Heart left ventricle (tissue), 16 donors: ENCODE measurements at places on chromosomes 3 and 15. TPM values are rescaled to one million over a fixed set of nuclear protein-coding genes. Genes with fewer than 3 reads are reported as not detected.

DNA sequence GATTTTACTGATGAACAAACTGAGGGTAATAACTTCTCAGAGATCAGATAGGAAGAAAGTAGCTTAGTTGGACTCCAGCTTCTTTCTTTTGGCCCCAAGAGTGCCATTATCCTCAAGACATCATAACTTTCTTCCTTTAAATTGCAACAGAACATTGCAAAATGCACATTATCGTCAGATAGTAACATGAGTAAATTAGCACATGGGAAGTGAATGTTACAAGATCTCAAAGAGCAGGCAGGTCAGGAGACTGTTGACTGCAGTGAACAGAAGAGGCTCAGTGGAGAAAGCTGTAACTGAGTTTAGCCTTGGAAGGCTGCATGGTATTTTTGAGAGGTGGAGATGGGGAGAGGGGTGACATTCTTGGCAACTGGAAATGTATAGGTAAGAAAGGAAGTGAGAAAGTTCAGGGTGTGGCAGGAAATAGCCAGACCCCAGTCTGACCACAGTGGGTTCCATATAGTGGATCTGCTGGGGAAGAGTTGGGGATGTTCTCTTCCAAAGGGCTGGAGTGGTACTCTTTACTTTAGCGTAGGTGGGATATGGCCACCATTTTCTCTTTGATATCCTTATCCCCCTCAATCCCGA, 307.7 kb downstream of the RPLP1 start:
- DNase-seq: no peak

- no peak for DNase-seq
Measured at GRCh38 chr3:25576831-25577454, 87.8 kb downstream of the TOP2B start.

- no peak for DNase-seq
Measured at GRCh38 chr3:152455989-152456388, 187.3 kb downstream of the MBNL1 start.

Gene PLOD2
- 26.4 TPM for total RNA-seq

DNA sequence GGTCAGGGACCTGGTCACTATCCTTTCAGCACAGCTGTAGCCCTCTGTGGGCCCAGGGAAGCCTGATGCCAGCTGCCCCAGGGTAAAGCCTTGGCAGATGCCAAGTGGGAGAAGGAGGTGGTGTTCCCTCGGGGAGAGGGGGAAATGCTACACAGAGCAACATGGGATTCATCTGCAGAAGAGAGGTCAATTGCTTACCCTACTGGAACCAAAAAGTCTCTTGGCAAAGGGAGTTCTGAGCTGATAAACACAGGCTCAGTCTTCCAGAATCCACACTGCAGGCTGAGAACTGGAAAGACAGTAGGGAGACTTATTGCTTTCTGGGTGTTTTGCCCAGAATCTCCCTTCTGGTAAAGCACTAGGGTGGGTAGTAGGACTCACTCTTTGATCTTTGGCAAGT, 100.1 kb upstream of the NEO1 start:
- no peak for DNase-seq

DNA sequence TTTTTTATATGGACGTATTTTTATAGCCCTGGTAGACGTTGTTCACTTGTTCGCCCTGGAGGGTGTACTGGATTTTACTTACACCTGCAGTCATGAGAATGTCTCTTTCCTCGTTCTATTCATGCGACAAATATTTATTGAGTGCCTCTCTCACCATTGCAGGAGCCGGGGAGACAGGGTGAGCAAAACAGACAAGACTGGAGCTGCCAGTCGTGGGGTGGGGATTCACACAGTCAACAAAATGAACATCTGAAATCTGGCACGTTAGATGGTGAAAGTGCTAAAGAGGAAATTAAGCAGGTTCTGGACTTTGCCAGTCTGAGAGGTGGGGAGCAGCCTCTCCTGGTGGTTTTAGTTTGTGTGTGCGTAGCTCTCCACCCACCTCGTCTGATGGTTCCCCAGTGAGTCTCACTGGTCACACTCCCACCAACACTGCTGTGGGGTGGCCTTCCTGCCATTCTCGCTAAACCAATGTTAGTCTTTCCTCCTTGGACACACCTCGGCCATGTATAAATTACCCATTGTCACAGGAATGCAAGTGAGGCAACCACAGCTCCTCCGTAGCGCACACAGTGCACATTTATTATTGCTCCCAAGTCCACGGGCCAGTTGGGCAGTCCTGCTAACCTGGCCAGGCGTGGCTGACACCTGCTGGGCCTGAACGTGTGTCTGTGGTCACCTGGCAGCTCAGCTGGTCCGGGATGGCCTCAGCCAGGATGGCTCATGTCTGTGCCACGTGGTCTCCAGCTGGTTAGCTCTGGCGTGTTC, 31.5 kb downstream of the FBLN2 start:
- no peak for DNase-seq

GRCh38 chr3:73467211-73467610, 157.5 kb downstream of the PDZRN3 start:
- DNase-seq: no peak

- no peak for DNase-seq
Measured at GRCh38 chr15:31049682-31050615, 51.6 kb downstream of the TRPM1 start.

Gene ATP6V1A
- 21.8 TPM for total RNA-seq

DNA sequence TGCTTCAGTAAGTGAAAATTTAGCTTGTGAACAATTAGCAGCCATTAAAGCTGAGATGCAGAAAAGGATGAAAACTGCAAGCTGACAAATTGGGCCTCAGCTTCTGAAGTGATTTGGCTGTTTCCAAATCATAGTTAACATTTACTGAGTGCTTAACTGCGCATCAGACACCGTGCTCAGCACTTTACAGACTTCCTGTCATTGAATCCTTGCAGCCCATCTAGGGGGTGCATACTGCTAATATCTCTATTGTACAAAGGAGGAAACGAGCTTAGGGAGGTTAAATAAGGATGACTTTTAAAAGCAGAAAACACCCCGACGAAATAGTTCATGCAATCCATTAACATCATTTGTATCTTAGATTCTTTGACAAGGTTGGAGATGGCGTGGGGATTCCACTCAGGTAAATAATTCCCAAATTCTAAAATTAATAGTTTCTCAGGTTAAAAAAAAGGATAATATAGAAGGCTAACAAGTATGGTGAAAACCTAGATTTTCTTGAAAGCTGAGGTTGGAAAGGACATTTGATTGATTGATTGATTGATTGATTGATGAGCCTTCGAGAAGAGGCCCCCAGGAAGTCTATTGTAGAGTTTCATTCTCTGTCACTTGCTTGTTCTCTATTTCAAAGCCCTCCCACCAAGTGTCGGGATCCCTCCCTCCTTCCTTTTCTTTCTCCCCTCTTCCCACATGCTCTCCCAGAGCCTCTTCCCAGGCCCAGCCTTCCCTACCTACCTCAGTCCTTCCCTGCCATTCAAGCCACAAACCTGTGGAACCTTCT, 23.5 kb upstream of the EPHB3 start:
- no peak for DNase-seq

DNA sequence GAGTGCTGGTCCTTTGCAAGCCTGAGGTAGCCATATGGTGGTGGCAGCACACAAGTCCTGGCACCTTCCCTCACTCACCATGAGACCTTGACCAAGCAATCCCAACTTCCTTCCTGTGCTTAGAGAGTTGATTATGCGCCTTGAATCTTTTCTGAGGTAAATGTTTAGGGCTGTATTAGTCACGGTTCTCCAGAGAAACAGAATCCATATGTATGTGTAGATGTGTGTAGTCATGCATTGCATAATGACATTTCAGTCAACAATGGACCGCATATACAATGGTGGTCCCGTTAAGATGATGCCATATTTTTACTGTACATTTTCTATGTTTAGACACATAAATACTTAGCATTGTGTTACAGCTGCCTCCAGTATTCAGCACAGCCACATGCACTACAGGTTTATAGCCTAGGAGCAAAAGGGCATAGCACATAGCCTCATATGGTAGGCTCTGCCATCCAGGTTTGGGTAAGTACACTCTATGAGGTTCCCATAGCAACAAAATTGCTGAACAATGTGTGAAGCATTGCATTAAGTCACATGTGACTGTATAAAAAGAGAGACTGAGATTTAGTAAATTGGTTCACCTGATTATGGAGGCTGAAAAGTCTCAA, 20.2 kb upstream of the NUP210 start:
- no peak for DNase-seq

Gene TTC21A
- 0.90 TPM for total RNA-seq

GRCh38 chr3:170164717-170165116, 16.8 kb downstream of the PHC3 start:
- no peak for DNase-seq

Gene DCLK3
- total RNA-seq: 0.37 TPM

Gene ALDH1L1
- 28.6 TPM for total RNA-seq

DNA sequence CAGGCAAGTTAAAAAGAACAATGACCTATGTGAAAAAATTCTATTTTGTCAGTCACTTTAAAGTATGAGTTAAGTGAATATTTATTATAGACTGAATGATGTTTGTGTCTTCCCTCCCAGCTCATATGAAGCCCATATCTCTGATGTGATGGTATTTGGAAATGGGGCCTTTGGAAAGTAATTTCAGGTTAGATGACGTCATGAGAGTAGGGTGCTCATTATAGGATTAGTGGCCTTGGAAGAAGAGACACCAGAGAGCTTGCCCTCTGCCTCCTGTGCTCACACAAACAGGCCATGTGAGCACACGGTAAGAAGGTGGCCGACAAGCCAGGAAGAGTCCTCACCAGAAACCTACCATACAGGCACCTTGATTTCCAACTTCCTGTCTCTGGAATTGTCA, 138.8 kb upstream of the TNIK start:
- DNase-seq: no peak

DNA sequence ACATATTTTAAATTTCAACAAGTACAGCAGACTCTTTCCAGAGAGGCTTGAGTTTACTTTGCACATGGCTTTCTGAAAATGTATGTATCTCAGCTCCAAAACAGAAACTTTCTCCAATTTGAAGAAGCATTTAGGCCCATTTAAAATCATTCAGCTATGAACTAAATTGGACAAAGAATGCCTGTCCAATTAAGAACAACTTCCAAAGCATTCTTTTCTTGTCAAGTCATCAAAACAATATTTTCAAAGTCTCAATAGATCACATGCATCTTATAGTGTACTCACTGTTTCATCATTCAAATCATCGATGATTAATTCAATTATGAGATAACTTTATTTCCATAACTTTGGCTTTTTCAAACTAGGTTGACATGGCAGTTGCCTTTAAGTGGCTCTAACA, 95.2 kb downstream of the KBTBD8 start:
- no peak for DNase-seq

DNA sequence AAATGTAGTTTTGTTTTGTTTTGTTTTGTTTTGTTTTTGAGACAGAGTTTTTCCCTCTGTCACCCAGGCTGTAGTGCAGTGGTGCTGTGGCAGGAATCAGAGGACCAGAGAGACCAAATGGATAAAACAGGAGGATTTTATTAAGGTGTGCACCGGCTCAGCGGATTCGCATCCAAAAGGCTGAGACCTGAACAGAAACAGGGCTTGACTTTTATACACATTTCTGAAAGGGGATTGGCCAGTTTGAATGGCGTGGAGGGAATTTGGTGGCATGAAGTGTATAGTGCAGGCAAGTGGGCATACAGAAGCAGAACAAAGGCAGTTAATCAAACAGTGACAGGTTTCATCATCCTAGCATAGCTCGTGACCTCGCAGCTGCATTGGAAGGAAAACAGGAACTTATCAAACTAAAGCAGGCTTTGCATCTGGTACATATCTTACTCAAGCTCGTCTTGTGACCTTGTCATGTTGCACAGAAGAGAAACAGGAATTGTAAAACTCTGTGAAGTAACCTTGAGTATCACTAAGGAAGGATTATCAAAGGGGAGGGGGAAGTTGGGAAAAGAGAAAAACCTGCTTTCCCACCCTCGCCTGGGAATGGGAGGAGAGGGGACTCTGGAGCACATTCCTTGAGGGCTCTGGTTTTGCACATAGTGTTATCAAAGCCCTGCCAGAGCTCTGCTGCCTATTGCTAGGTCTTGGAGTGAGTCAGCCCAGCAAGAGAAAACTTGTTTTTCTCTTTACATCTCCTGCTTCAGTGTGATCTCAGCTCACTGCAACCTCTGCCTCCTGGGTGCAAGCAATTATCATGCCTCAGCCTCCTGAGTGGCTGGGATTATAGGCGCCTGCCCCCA, 38.5 kb downstream of the C3orf62 start:
- DNase-seq: no peak

DNA sequence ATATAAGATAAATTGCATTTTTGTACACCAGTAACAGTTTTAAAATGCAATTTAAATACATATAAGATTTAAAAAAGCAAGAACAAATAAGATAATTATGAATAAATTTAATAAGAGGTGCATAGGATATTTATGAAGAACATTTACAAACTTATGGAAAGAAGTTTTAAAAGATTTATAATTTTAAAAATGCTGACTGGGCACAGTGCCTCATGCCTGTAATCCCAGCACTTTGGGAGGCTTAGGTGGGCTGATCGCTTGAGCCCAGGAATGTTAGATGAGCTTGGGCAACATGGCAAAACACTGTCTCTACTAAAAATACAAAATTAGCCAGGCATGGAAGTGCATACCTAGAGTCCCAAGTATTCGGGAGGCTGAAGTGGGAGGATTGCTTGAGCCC, 37.8 kb downstream of the EOMES start:
- DNase-seq: no peak

Gene CILP
- 17.9 TPM for total RNA-seq

- no peak for DNase-seq
Measured at GRCh38 chr3:59065240-59065639, 15.4 kb upstream of the CFAP20DC start.

DNA sequence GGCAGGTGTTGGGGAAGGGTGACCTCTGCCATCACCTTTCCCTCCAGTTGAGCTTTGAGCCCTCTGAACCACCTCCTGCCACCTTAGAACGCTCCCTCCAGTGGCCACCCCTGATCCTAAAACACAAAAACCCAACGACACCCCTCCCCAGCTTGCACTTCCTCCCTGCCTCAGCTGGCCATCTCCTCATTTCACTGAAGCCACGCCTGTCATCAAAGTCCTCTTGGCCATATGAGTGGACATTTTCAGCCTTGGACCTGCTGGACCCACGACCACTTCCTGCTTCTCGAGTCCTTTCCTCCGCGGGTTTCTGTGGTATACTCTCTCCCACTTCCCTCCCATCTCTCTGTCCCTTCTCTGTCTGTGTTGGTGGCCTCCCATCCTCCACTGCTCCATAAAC, 48.5 kb upstream of the NR2C2 start:
- no peak for DNase-seq

GRCh38 chr3:12265508-12265907, 23.4 kb upstream of the PPARG start:
- no peak for DNase-seq

- no peak for DNase-seq
Measured at GRCh38 chr3:52073490-52073889, 17.1 kb upstream of the DUSP7 start.

- no peak for DNase-seq
Measured at GRCh38 chr3:20394243-20394642, 208.2 kb upstream of the SGO1 start.

GRCh38 chr3:50139718-50140423, 15.3 kb upstream of the SEMA3F start:
- no peak for DNase-seq

GRCh38 chr15:57112178-57112577, 193.7 kb downstream of the TCF12 start:
- DNase-seq: no peak

GRCh38 chr3:197674741-197675562, 61.8 kb downstream of the RUBCN start:
- no peak for DNase-seq
